ENCODE measurements at places on chromosomes 11 and 22. TPM values are rescaled to one million over a fixed set of nuclear protein-coding genes. Genes with fewer than 3 reads are reported as not detected.

UBTFL1 gene
- total RNA-seq = not detected

P2RY2 gene
- 1.4 TPM for total RNA-seq

MMP12 gene
- total RNA-seq = 0.29 TPM

GAL3ST1 gene
- total RNA-seq = not detected

TNNI2 gene
- 0.64 TPM for total RNA-seq

UBQLN3 gene
- total RNA-seq = 0.22 TPM

STARD10 gene
- 9.0 TPM for total RNA-seq

PGA5 gene
- 2.6 TPM for total RNA-seq

TRPM5 gene
- total RNA-seq = not detected

FGF19 gene
- not detected for total RNA-seq

UCP3 gene
- 2.7 TPM for total RNA-seq

CCDC85B gene
- 26.0 TPM for total RNA-seq

SLC1A2 gene
- 1.3 TPM for total RNA-seq

CREB3L1 gene
- 8.4 TPM for total RNA-seq

UNC93B1 gene
- total RNA-seq = 42.0 TPM

MS4A1 gene
- 0.22 TPM for total RNA-seq

CPT1A gene
- 51.9 TPM for total RNA-seq

MRGPRF gene
- 29.8 TPM for total RNA-seq

ACRV1 gene
- not detected for total RNA-seq

ZNF214 gene
- 0.96 TPM for total RNA-seq

TOMM22 gene
- 71.1 TPM for total RNA-seq

QSER1 gene
- total RNA-seq = 20.7 TPM

HIC2 gene
- total RNA-seq = 5.5 TPM

PTPN5 gene
- 1.1 TPM for total RNA-seq

DCHS1 gene
- 23.0 TPM for total RNA-seq

EHF gene
- 0.22 TPM for total RNA-seq

C22orf23 gene
- total RNA-seq = not detected

OR51B5 gene
- total RNA-seq = not detected

MISFA gene
- 3.7 TPM for total RNA-seq

ADM gene
- 663 TPM for total RNA-seq

PRMT3 gene
- 13.5 TPM for total RNA-seq

CDCA5 gene
- total RNA-seq = 1.2 TPM

CDC42EP1 gene
- total RNA-seq = 102 TPM

TUBA8 gene
- 5.1 TPM for total RNA-seq

PYGM gene
- 1.8 TPM for total RNA-seq

SMTNL1 gene
- not detected for total RNA-seq

C11orf52 gene
- 3.1 TPM for total RNA-seq

MOGAT2 gene
- total RNA-seq = 0.32 TPM

BATF2 gene
- 2.1 TPM for total RNA-seq

HBG2 gene
- total RNA-seq = not detected

OR2AT4 gene
- not detected for total RNA-seq

TRIM51 gene
- not detected for total RNA-seq

NLRP14 gene
- not detected for total RNA-seq

TCF20 gene
- 25.2 TPM for total RNA-seq

ARHGAP8 gene
- 8.2 TPM for total RNA-seq

MS4A7 gene
- 188 TPM for total RNA-seq

FLRT1 gene
- total RNA-seq = not detected

RASGRP2 gene
- total RNA-seq = 22.0 TPM

OR51B4 gene
- not detected for total RNA-seq

GRIA4 gene
- not detected for total RNA-seq

RPS19BP1 gene
- 77.9 TPM for total RNA-seq

SCN4B gene
- total RNA-seq = 2.3 TPM

KCNK4 gene
- not detected for total RNA-seq

SLC5A4 gene
- 1.1 TPM for total RNA-seq

FXYD2 gene
- total RNA-seq = 3.2 TPM

SLC5A1 gene
- total RNA-seq = 1.2 TPM
